CD4-positive, alpha-beta memory T cell (primary cell): ENCODE measurements at places on chromosomes 2 and 18. TPM values are rescaled to one million over a fixed set of nuclear protein-coding genes. Genes with fewer than 3 reads are reported as not detected.

The DNAH7 gene
- polyA plus RNA-seq: not detected

DNA sequence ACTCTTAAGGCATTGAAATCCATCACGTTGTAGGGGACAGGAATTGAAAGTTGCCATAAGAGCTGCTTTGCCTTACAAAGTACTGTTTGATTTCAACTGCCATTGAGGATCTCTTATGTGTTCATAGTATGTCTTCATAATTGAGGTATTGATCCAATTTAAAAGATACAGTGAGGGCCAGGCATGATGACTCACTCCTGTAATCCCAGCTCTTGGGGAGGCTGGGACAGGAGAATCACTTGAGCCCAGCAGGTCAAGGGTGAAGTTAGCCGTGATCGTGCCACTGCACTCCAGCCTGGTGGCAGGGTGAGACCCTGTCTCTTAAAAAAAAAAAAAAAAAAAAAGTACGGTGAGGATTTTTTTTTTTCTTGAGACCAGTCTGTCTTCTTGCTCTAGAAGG, 91.7 kb upstream of the EML6 start:
- no peak for DNase-seq

GRCh38 chr18:13502585-13502984, 223.8 kb downstream of the FAM210A start:
- no peak for DNase-seq

DNA sequence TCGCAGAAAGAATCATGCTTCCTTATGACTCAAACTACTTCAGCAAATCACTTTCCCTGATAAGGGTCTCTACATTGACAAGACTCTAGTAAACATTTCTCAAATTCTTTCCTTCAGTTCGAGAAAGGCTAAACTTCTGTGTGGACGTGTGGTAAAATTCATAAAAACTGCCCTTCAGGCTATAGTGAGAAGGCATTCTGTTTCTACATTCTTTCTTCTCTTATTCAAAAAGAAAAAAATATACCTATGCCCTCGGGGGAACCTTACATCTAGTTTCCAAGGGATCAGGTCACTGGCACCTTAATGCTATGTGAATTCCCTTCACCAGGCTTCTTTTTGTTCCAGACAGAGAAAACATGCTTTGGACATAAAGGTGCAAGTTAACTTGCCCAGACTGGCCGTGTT, 4.9 kb downstream of the VIT start:
- no peak for DNase-seq

DNA sequence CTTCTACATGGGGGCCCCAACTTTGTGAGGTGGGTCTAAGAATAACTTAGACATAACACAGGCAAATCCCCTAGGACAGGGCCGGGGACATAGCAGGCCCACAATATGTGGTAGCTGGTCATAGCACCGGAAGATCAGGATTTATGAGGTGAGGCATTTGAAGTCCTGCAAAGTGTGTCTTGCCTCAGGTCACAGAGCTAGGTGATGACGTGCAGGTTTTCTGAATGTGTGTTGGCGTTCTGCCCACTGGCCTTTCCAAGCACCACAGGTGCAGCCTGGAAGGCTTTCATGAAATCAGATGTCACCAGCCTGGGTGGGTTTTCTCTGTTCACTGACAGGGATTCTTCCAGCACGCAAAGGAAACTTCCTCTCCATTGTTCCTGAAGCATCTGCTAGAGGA, 119.1 kb downstream of the LRATD1 start:
- no peak for DNase-seq

DNA sequence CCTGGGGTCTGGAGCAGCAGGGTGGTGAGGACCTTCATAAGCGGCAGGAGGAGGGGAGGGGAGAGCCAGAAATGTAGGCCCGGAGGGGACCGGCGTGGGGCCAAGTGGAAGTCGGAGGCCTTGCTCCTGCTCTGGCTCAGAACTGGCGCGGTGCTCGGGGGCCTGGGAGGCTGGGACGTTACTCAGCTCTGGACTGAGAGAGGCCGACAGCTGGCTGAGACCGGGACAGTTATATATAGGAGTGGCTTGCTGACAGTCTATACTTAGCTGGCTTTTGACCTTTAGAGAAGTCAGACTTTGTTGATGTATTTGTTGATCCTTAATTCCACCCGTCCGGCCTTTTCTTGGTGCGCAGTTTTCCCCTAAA, 15.7 kb downstream of the IGFBP5 start:
- DNase-seq: no peak

The ATG9A gene
- polyA plus RNA-seq: 27.8 TPM

The DOCK10 gene
- polyA plus RNA-seq: 69.9 TPM

The UGT1A10 gene
- polyA plus RNA-seq: not detected

The CPO gene
- not detected for polyA plus RNA-seq

The CTLA4 gene
- polyA plus RNA-seq: 7.6 TPM

DNA sequence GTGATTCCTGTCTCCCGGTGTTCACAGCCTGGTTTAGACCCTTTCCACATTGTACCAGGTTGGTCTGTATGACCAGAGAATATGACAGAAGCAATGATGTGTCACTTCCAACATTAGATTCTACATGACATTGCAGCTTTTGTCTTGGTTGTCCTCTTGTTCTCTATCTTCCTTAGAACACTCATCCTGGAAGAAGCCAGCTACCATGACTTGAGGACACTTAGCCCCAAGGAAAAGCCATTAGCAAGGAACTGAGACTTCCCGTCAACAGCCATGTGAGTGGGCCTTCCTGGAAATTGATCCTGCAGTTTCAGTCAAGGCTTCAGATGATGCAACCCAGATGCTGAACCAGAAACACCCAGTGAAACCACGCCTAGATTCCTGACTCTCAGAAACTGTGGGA, 143.3 kb downstream of the MREG start:
- DNase-seq: no peak

DNA sequence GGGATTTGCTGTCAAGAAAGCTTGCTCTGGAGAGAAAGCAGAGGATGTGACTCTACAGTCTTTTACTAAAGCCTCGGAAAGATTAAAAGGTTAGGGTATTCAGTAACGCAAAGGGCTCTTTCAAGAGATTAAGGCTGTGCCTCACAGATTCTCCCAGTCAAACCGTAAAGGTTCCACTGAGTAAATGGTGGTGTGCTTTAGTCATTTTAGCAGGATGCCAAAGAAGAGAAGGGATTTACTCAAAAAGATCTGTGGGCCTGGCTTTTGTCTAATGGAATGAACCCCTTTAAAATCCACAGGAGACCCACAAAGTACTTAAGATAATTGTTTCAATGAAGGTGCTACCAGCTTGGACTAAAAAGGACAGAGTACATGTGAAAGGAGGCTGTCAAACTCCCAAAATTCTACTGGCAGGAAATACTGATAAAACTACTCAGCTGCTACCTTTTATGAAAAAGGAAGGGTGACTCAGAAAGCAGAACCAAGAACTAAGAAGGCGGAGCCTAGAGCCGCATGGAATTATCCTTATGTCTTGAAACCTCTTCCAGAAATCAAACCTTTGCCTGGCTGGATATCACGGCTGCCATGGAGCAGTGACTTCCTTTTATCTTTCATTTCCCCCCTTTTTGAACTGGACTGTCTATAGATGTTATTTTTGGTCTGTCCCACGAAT, 670.2 kb upstream of the ZEB2 start:
- no peak for DNase-seq

The SGPP2 gene
- polyA plus RNA-seq: 2.2 TPM

- DNase-seq: no peak
Measured at GRCh38 chr2:9118383-9118960, 88.1 kb upstream of the ASAP2 start.

GRCh38 chr2:72893594-72894319, 6.5 kb downstream of the SPR start:
- peak; percentile 16 for DNase-seq

The RTP5 gene
- not detected for polyA plus RNA-seq

GRCh38 chr2:96130483-96130882, 7.8 kb downstream of the ASTL start:
- DNase-seq: no peak

The COL4A4 gene
- not detected for polyA plus RNA-seq

- DNase-seq: no peak
Measured at GRCh38 chr2:210617732-210618330, 61.4 kb downstream of the CPS1 start.

- no peak for DNase-seq
Measured at GRCh38 chr2:182019731-182020130, 34.1 kb downstream of the PPP1R1C start.

The ITM2C gene
- polyA plus RNA-seq: 32.5 TPM

The PAPOLG gene
- 9.4 TPM for polyA plus RNA-seq

GRCh38 chr2:8300216-8300615, 381.6 kb upstream of the ID2 start:
- DNase-seq: no peak

GRCh38 chr18:58403799-58404455, 225.0 kb downstream of the ALPK2 start:
- no peak for DNase-seq

The PLEKHH2 gene
- polyA plus RNA-seq: not detected

GRCh38 chr18:13477147-13477683, 249.1 kb downstream of the FAM210A start:
- DNase-seq: no peak
